ENCODE measurements at places on chromosomes 13 and 19.
A peak's percentile ranks its signal among the peaks of the same experiment; 100 is the strongest.

DNA sequence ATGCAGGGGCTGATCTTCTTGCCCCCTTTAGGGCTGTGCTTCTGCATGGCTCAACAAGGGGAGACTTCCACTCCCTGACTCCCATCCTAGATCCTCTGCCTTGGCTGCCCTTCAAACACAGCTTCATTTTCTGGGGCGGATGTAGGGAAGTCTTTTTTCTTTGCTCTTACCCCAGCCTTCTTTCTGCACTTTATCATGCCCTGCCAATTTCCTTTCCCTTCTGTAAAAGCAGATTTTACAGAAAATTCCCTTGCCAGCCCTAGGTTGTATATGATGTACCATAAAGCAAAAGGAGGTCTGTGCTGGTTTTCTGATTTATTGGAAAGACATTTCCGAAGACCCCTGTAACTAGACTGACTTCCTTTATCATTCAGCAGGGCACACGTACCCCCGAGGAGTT is 283.4 kb downstream of the SHISA2 start:
- no peak for DNase-seq

DNA sequence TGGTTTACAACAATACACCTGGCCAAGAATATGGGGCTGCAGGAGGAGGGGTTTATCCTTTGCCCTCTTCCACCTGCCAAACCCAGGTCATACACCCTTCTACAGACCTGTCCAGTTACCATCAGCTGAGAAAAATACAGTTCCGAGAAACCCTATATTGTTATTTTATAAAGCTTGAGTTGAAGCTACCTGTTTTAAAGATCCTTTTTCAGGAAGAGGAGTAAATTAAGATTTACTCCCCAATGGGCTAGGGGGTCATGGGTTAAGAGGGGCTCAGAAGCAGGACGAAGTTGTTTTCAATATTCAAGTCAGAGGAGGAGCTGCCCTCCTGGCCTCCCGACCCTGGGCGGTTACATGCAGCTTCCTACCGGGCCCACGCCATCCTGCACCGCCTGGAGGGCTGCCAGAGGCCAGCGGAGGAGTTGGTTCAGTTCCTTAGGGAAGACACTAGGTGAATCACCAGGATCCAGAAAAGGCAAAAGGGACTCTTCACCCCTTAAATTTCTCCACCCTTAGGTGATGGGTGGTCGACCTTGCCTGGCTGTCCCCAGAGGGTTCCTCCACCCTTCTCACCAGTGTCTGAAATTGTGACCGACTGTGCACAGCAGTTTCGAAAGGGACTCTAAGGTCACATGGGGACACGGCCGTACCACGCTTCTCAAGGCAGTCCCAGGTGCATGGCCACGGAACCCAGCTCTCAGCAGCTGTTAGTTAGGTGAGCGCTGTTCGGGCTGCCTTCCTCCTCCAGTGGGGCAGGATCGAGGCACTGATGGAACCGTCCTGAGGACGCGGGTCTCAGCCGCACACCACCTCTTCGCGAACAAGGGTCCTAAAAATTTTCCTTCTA is 1.2 kb downstream of the GJB2 start:
- no peak for DNase-seq

DNA sequence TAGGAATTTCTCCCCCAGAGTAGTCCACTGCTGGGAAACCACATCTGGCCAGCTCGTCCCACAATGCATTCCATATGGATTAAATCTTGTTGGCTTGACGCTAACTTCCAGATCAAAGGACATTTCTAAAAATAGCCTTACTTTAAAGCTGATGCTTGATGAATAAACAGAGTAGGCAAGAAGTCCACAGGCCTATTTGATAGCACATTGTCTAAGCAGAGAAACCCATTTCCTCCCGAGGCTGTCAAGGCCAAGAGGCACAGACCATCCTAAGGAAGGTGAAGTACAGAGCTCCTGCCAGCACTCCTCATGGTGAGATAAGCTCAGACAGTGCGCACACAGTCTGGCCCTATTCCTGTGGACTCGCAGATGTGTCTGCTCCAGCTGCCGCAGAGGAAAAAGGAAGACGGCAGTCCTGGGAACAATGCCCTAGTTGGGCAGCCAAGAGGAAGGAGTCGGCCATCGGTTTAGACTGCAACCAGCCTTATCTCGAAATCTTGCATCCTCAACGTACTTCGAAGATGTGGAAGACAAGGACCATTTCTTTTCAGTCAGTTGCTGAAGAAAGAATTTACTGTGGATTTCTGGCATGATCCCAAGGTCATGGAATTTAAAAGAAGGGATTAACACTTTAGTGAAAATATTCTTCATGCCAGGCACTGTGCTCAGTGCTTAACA is 156.8 kb downstream of the RGCC start:
- DNase-seq, result no peak

DNA sequence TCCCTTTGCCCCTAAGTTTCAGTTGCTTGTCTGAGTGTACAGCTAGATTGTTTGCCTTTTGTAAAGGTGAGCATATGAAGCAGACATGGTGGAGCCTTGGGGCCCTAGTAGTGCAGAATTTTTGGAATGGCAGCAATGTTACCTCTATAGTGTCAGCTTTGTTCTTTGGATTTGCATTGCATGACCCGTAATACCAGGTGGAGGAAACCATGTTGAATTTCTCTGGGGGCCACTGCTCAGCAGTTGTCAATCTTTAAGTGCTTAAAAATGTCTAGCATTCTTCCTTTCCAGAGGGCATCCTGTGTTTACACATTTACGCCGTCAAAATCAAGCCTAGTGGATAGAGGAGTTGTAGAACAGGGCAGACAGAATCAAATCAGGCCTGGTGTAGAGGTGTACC is 303.3 kb downstream of the ATP8A2 start:
- no peak for DNase-seq

DNA sequence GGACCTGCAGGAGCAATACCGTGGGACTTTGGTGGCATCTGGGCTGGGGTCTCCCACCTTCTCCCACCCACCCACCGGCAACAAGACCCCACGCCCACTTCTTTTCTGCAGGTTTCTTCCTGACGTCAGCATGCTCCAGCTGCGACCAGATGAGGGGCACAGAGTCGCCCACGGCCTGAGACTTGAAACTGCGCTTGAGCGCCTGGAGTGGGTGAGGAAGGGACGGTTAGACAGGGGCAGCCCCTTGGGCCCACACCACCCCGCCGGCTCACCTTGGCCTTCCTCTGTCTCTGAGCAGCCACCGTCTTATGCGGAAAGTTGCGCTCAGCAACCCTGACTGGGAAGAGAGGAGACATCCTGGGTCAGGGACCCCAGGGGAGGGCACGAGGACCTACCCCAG is 2.2 kb downstream of the GARIN5B start:
- no peak for DNase-seq

DNA sequence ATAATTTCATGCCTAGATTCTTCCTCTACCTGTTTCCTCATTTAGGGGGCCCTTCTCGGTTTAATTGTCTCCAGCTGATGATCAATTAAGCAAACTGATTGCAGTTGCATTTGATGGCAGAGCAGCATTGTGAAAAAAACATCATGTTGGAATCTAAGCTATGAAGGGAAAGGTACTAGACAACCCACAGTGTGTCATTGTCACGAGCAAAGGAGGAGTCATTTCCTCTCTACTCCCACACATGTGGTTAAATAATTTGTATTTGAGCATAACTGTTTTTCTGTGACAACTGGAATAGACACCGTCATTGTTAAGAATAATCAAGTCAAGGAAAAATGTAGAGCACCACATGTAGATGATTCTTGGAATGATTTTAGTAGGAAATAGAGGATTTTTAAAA is 240.3 kb downstream of the DCT start:
- DNase-seq, result peak; percentile 21

DNA sequence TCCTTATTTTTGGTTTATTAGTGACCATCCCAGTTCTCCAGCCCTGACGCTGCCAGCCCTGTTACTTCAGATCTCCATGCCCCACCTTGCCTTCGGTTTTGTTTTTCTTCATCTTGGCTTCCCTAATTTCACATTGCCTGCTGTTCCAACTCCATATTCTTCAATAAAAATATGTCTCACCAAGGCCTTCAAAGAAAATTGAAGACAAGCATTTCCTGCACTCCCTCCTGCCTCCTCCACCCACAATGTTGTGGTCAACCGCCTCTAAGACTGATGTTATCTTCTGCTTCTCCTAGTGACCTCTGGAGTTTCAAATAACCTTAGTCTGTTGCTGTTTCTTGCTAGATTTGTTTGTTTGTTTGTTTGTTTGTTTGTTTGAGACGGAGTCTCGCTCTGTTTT is 14.6 kb downstream of the PLD3 start:
- DNase-seq, result no peak

DNA sequence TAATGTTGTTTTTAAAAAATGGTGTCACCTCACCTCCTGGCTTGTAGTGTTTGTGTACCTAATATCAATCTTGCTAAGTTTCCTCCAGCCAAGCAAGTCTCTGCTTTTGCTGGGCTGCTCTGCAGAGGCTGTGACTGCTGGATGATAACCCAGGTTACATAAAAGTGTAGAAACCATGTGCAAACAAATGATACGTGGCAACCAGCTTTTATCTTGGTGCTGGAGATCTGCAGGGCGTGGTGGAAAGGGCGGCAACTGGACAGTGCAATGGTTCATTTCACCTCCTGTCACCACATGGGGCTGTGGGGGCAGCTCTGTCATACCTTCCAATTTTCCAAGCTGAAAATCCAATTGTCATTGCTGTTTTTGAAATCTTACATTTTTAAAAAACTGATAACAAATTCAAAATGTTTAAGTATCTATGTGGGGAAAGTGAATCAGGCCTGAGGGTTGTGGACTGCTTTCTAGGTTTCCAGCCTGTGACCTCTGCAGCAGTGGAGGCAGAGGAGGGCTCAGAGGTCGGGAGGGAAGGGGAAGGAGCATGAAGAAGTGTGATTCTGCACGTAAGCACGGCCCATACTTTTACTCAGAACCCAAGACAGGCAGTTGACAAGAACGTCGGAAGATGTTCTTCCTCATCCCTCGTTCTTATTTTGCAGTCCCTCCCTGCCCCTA is 9.7 kb downstream of the GPR42 start:
- DNase-seq, result no peak

DNA sequence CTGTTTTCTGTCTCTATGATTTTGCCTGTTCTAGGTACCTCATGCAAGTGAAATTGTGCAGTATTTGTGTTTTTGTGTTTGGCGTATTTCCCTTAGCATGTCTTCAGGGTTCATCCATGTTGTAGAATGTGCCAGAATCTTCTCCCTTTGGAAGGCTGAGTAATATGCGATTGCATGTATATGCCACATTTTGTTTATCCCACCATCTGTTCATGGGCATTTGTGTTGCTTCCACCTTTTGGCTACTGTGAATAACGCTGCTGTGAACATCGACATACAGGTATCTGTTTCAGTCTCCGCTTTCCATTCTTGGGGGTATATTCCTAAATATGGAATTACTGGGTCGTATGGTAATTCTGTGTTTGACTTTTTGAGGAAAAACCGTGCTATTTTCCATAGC is 190.0 kb downstream of the ATP8A2 start:
- DNase-seq, result no peak

DNA sequence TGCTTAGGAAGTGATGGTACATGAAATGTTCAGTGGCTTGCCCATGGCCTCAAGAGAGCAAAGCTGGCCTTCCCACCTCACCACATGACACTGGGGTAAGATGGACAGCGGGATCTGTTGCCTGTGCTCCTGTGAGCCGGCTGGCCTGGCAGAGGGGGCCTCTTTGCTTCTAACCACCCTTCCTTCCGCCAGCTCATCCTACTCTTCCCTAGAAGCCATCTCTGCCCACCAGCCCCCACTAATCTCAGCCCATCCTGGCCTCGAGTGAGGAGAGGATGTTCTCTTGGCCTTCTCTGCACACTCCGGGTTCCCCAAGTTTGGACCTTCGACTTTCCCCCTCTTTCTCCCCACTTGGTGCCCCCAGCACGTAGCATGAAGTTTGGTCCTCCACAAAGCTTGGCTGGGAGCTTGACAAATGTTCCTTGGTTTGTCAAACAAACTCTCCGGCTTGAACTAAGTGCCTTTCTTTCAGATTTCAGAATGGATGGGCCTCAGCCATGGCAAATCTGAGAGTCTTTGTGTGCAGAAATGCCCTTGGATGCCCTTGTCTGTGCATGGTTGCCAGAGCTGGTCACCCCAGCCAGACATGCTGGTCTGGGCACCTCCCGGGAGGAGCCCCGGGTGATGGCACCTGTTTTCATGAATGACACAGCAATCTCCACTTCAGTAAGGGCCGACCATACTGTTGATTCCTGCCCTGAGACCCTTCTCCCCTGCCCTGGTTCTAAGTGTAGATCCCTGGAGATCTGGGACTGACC is 145.5 kb downstream of the URI1 start:
- no peak for DNase-seq

GRCh38 chr13:37791699-37792098 is 77.9 kb downstream of the TRPC4 start:
- DNase-seq, result no peak

- no peak for DNase-seq
These were observed 13.1 kb downstream of the EPS15L1 start for GRCh38 chr19:16458391-16459341.

GRCh38 chr13:113390874-113391497 is 27.1 kb upstream of the GRTP1 start:
- DNase-seq, result no peak

DNA sequence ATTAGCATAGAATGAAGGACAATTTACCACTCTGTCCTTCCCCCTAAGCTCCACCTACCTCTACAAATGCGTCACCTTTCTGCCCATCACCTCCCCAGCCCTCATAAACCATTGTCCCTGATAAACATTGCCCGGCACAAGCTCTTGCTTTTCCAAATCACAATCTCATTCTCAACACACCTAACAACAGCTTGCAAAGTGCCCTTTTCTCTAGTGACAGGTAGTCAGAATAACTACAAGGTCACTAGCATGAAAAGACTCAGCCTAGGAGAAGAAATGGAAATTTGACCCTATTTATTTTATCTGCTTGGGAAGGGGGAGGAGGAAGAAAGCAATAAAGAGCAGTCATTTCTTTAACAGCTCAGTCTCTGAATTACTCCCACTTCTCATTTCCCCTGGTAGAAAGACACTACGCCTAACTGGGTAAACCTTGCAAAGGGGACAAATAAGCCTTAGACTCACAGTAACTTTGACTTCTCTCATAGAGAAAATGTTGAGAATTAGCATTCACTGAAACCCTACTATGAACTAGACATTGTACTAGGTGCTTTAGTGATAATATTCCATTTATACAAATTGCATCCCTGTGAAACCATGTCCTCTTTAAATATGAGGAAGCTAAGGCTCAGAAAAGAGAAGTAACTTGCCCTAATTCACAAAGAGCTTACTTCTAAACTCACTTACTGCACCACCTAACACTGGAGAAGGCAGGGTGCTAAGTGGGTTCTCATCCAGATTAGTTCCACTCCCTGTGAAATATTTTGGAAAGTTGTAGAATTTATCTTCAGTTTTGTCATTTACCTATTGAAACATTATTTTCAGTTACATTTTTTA is 116.2 kb upstream of the FNDC3A start:
- no peak for DNase-seq
